ENCODE measurements at places on chromosomes 1 and 21.

DNA sequence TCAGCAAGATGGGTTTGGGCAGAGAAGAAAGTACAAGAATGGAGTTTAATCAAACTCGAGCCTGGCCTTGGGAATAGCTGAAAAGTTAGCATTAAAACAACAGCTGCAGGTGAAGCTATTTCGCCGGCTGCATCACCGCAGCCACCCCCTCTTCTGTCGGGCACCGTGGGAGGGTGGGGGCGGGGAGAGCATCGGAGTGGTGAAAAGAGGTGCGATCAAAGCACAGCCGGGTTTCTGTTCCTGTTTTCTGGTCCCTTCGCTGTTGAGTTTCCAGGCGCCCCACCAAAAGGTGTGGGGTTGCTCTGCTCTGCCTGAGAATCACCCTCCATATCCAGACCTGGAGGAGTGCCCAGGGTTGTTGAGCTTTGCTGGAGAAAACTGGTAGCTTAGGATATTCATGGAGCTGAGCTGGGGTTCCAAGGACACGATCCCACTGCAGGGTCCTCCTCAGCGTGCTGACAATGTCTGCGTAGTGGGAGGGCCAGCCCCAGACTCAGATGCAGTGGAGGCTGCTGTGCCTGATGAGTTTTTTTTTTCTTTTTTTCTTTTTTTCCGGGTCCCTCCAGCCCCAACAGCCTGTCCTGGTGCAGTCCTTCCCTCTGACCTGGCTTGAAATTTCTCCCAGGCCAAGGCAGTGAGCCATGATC lies 127.5 kb upstream of the C1orf174 start:
- peak; percentile 57 for DNase-seq

DNA sequence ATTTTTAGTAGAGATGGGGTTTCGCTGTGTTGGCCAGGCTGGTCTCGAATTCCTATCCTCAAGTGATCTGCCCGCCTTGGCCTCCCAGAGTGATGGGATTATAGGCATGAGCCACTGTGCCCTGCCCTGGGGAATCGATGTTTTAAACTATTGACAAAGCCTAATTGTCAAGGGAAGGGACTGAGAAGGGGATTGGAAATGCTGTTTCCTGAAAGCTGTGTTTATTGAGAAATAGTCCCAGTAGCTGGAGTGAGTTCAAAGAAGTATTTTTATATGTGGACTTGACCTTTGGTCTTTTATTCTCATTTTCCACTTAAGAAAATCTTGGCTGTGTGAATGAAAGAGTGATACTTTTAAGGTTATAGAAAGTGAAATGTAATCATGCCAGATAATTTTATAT lies 47.5 kb downstream of the KIF1B start:
- no peak for DNase-seq

DNA sequence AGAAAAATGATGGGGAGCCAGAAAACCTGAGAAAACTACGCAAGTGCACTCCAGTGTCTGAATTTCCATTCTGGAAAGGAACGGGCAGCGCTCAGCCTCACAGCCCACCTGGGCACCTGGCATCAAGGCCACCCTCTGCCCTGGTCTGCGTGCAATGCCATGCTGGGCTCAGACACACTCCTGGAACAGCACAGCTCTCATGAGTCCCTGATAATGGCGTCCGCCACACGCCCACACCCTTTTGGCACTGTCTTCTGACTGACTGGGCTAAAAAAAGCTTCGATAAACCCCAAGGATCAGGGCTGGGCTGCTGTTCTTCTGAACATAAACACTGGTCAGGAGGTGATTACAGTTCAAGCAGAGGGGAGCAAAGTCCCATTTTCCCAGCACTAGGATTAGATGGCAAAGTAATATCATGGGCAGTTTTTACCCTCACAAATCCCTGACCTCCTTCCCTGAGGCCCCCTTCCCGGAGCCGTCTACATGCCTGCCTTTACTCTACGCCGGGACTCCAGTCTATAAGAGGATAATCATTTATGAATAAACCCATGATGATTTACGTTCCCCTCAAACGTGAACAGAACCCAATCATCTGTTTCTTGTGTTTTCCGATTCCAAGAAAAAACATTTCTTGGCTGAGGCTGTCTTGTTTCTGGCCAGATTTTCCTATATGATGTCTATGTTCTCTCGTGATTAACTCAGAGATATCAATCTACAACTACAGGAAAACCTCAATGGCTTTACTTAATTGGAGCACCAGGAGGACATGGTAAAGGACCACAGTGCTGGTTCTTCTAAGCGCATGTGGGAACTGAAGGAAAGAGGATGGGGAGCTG lies 22.6 kb downstream of the RCAN1 start:
- peak; percentile 83 for DNase-seq

DNA sequence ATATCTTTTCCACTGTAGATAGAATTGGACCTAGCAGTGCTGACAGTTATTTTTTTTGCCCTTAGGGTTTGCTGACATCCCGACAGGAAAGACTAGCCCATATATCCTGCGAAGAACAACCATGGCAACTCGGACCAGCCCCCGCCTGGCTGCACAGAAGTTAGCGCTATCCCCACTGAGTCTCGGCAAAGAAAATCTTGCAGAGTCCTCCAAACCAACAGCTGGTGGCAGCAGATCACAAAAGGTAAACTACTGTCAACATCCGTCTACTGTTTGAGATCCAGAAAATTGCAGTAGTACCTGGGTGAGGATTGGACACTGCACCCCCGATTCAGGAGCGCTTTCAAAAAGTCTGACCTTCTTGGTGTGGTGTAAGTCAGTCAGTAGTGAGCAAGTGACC lies 55.8 kb downstream of the CENPF start:
- DNase-seq, result no peak

GRCh38 chr1:244969355-244970235 lies 105.3 kb upstream of the HNRNPU start:
- peak; percentile 89 for DNase-seq

DNA sequence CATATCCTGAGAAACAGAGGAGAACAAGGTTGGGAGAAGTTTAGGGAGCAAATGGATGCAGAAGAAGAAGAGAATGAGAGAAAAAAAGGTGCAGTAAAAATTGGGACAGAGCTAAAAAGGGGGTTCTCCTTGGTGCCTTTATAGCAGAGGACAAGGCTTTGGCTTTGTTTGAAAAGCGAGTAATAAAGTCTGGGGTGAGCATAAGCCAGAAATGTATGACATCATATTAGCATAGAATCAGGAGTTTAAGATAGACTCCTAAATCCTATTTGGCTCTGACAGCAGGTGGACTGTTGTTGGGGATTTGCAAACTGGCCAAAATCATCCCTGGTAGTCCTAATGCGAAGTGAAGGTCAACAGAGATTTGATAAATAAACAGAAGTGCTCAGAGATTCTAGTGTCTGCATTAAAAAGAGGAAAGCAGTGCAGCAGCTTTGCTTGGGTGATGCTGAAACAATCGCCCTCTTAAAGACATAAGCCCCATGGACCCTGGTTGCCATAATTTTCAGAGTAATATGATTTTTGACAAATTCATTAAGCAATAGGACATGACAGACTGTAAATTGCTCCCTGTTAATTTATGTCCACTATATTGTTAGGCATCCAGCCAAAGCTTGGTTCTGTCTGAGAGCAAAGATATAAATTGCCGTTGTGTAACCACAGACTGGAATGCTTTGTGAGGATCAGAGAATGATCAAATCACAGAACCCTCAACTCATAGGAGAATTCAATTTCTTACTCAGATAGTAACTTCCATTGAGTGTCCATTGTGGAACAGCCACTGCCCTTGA lies 385.0 kb upstream of the NFIA start:
- DNase-seq, result no peak

GRCh38 chr1:84892705-84893618 lies at the start of gene LPAR3:
Gene LPAR3, minus strand, starts transcription at chr1:84893206. Its CDS starts 27,086 bp downstream, at chr1:84866120.
- peak; percentile 31 for DNase-seq

DNA sequence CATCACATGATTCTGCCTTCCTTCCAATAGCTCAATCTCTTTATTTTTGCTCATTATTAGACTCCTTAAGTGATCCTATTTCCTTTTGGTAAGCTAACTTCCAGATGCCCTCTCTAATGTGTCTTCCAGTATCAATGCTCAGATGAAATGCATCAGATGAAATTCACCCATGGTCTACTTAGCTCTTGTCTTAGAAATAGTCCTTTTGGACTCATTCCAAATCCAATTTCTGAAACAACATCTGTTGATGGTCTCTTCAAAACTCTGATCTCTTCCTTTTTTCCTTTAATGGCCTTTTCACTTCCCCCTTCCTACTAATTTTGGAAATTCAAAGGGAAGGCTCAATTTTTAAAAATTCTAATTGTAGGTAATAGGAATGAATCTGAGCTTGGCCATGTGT lies 81.1 kb upstream of the GREM2 start:
- no peak for DNase-seq

GRCh38 chr1:14652840-14653239 lies 54.4 kb downstream of the KAZN start:
- no peak for DNase-seq

DNA sequence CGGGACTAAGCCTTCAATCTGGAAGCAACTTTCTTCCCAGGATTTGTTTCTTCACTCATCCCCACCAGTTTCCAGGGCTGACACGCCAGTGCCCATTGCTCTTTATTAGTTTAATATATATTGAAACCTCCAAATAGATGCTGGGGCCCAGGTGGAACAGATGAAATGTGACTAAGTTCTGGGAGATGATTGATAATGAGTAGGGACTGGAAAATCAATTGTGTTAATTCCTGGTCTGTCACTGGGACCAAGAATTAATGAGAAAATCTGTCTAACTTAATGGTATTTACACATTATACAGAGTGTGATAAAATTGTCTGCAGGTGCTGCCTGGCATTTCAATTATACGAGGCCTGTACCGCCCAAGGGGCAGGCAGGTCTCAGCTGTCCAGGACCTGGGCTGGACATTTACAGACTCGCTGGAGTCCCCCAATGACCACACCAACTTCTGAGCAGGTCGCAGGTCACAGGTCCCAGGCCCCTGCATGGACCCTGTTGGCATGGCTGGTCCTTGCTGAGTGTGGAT lies 35.8 kb downstream of the UBIAD1 start:
- DNase-seq, result no peak

GRCh38 chr1:53320646-53321045 lies 7.2 kb downstream of the LRP8 start:
- no peak for DNase-seq

DNA sequence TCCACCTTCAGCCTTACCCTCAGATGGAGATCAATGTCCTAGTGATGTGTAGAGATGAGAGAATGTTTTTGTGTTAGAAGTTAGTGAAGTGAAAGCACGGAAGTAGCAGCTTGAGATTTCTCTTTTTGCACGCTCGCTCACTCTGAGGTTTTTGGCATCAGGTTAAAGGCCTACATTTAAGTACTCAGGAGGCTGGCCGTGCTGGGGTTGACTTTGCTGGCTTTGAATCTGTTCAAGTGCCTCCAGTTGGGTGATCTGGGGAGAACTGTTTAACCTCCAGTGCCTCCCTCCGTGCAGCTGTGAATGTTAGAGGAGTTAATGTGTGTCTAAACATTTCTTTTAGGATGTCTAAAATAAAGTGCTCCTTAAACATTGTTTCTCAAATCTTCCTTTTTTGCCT lies 13.9 kb downstream of the PHGDH start:
- DNase-seq, result no peak

GRCh38 chr1:204065174-204065985 lies 7.5 kb upstream of the SOX13 start:
- peak; percentile 52 for DNase-seq

DNA sequence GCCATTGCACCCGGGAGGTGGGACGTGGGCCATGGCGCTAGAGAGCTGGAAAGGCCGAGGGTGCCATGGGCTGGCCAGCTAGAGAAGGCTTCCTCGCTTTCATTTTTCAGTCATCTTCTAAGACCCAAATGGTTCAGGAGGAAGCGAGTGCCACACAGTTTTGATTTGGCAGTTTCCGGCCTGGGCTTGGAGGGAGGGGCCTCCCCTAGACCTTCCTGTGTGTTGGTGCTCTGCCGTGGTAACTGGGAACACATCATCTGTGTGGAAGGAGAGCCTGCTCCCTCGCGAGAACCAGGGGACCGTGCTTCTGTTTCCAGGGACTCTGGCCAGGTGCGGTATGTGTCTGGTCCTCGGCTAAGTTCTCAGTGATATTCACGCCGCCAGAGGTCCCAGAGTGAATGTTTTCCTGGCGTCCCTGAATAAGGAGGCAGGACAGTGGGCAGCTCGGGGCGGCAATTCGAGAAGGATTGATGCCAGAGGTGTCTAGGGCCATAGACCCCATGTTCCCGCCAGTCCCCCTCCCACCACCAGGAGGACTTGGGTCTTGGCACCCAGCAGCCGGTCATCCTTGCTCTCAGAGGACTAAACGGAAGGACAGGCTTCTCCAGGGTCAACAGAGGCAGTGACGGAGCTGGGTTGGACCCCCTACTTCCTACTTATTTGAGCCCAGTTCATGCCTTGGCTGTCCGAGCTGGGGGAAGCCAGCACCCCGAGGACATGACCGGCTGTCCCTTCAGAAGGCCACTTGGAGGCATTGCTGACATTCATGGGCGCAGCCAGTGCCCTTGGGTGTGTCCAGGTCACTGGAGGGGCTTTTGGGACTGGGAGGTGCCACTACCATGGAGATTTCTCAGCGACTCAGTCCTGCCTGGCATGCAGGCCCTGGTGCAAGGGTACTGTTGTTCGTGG lies 2.7 kb upstream of the NPHP4 start:
- DNase-seq, result no peak

DNA sequence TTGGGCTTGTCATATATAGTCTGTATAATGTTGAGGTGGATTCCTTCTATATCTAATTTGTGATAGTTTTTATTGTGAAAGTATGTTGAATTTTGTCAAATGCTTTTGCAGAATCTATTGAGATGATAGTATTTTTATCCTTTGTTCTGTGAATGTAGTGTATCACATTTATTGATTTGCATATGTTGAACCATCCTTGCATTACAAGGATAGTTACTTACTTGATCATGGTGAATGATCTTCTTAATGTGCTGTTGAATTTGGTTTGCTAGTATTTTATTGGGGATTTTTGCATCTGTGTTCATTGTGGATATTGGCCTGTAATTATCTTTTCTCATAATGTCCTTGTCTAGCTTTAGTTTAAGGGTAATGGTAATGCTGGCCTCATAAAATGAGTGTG lies 8.3 kb downstream of the FGGY start:
- no peak for DNase-seq
